ENCODE measurements at places on chromosomes 7 and 10.

DNA sequence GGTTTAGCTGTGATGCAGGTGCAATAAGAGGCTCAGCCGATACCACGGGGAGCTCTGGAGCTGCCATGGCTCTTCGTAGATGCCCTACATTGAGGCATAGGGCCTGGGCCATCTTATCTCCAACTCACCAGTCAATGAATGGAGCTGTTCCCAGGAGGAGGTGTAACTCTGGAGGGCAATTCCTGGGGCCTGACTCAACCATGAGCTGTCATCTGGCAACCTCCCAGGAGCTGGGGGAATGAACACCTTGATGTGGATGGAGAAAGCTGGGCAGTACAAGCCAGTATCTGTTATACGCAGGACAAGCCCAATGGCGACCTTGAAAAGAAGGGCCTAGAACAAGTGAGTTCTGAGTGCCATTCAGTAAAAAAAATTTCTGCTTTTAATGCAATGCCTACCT is 224.0 kb upstream of the PLXDC2 start:
- DNase-seq = no peak

DNA sequence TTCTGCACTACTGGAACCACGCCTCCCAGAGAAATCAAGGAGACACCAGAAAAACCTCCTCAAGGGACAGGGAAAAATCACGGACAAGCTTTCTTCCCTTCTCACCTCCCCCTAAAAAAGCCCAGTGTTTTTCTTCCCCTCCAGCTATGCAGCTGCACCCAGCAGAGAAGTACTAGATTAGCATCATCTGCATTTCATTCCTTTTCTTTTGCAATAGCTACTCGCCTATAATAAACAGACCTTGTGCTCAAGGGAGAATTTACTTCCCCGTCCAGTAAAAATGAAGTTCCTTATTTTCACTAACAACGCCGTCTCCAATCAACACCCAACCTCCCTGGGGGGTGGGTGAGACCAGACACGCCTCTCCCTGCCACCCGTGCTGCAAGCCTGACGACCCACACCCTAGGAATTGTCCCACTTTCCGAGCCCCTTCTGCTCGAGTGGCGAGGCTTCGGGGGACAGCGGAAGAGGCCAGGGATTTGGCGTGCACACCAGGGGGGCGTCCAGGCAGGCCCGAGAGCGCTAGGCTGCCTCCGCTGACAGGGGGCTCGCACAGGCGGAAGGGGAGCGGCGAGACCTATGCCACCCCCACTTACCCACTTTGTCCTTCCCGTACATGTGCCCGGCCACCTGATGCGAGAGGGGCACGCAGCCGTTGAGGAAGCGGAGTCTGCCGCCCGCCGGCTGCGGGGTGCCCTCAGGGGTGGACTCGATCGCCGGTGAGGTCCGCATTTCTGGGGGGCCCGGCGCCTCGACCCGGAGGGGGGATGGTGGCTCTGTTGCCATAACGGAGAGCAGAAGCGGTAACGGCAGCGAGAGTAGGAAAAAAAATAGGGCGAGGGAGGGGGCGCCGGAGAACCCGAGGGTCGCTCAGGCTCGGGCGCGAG is 625 bp downstream of the IPMK start:
- no peak for DNase-seq

GRCh38 chr10:6195376-6195775 is 7.4 kb upstream of the PFKFB3 start:
- no peak for DNase-seq

GRCh38 chr10:3784510-3785250 is at the start of gene KLF6:
Gene KLF6 (minus strand): TSS chr10:3785209. CDS start chr10:3785014, 195 bp downstream.
- no peak for DNase-seq

DNA sequence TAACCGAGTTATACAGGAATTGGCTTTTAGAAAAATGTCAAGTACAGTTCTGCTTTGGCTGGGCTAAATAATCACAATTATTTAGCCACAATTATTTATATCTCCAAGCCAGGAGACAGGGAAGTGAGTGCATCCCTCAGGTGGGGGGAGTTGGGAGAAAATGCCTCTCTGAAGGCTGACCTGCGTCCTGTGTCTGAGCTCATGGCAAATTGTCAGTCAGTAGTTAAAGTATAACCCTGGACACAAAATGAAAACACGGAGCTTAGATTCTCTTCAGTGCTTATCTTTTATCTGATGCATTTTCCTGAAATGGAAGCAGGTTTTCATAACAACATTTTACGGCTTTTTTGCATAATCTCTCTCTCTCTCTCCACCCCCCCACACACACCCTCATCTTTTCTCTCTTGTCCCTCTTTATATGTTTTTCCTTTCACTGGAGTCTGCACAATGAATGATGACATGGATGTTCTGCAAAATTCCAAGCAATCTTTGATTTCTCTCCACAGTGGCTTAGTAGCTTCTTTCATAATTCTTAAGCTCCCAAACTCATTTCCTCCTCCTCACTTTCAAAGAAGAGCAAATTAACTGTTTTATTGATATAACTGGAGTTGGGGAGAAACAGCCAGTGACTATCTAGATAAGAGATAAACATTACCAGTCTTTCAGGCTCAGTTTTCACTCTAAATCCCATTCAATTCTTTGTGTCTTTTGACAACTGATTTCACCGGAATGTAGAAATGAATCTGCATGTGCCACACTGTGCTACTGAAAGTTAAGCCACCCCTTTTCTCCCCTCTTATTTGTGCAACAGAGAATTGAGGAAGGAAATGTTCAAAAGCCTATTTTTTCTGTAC is 521.4 kb upstream of the GHITM start:
- no peak for DNase-seq

GRCh38 chr7:79620291-79620690 is 166.8 kb upstream of the MAGI2 start:
- DNase-seq = no peak

- DNase-seq = no peak
These were observed 702.4 kb upstream of the FZD8 start for GRCh38 chr10:36344240-36345174.

DNA sequence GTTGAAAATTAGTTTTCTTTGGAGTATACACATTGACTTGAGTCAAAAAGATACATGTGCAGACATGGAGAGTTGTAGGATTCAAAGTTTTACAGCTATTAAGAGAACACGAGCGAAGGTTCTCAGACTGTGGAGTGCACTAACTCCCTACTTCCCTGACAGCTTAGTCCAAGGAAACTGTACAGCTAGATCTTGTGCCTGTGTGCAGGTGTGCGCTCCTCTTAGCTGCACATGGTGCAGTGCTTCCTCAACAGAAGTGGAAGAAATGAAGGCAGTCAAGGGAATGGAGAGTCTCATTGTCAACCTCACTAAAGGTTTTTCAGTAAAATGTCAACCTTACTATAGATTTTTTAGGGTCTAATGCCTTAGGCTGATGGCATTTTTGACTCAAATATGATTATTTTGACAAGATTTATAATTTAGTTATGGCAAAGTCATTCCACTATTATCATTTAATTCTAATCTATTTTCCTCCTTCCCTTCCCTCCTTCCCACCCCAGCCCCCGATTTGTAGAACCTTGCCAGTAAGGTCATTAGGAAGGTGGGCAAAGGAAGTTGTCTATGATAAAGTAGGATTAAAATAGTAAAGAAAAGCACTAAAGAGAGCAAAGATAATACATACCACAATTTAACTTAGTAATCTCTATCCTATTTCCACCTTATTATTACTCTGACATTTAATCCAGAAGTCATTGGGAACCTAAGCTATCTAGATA is 13.6 kb downstream of the PDK4 start:
- DNase-seq = no peak

GRCh38 chr7:88442413-88442812 is 135.7 kb upstream of the STEAP4 start:
- DNase-seq = peak; percentile 67

DNA sequence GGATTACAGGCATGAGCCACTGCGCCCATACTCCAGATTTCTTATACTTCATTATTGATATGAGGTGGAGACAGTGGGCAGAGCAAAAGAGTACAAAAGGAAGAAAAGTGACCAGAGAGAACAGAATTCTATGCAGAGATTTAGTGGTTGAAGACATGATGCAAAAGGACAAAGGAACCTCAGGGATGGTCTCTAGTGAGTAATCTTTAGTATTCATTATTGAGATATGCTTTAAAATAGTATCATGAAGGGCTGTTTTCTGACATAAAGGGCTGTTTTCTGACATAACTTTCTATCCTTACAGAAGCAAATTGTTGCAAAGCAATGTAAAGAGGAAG is 81.2 kb upstream of the OIT3 start:
- DNase-seq = no peak

Measured in spinal cord (tissue), 10 donors.